Suprapubic skin (tissue), 4 donors: ENCODE measurements at places on chromosomes 7 and 10. TPM values are rescaled to one million over a fixed set of nuclear protein-coding genes. Genes with fewer than 3 reads are reported as not detected.

The MUC12 gene
- not detected for total RNA-seq

The OPN1SW gene
- not detected for total RNA-seq

The PSAP gene
- total RNA-seq: 527 TPM

The CHST3 gene
- total RNA-seq: 17.9 TPM

GRCh38 chr10:16952610-16953009 lies 135.4 kb upstream of the RSU1 start:
- H3K4me3 ChIP-seq: no peak overlapping the region
- H3K27me3 ChIP-seq: no peaks in the 10 kb centered on the region
- no peak overlapping the region for H3K27ac ChIP-seq
- H3K36me3 ChIP-seq: no peaks in the 10 kb centered on the region
- no peak for DNase-seq
- H3K4me1 ChIP-seq: peaks cover 14% of the 10 kb centered on the region

GRCh38 chr7:739455-739982 lies 12.4 kb upstream of the PRKAR1B start:
- no peak overlapping the region for H3K4me3 ChIP-seq
- no peaks in the 10 kb centered on the region for H3K4me1 ChIP-seq
- H3K27me3 ChIP-seq: no peaks in the 10 kb centered on the region
- peak; percentile 44 for DNase-seq
- no peak overlapping the region for H3K27ac ChIP-seq

GRCh38 chr7:50981743-50982142 lies 199.0 kb upstream of the GRB10 start:
- H3K4me1 ChIP-seq: no peaks in the 10 kb centered on the region
- no peak for DNase-seq
- no peak overlapping the region for H3K27ac ChIP-seq
- H3K36me3 ChIP-seq: no peaks in the 10 kb centered on the region
- no peak overlapping the region for H3K4me3 ChIP-seq
- H3K27me3 ChIP-seq: peaks cover 3% of the 10 kb centered on the region

- DNase-seq: no peak
- no peak overlapping the region for H3K27ac ChIP-seq
- H3K4me3 ChIP-seq: no peak overlapping the region
- H3K36me3 ChIP-seq: no peaks in the 10 kb centered on the region
These were observed 51.5 kb upstream of the DPYSL4 start for GRCh38 chr10:132135053-132135872.
